ENCODE measurements at places on chromosomes 3 and 15.
A peak's percentile ranks its signal among the peaks of the same experiment; 100 is the strongest.

DNA sequence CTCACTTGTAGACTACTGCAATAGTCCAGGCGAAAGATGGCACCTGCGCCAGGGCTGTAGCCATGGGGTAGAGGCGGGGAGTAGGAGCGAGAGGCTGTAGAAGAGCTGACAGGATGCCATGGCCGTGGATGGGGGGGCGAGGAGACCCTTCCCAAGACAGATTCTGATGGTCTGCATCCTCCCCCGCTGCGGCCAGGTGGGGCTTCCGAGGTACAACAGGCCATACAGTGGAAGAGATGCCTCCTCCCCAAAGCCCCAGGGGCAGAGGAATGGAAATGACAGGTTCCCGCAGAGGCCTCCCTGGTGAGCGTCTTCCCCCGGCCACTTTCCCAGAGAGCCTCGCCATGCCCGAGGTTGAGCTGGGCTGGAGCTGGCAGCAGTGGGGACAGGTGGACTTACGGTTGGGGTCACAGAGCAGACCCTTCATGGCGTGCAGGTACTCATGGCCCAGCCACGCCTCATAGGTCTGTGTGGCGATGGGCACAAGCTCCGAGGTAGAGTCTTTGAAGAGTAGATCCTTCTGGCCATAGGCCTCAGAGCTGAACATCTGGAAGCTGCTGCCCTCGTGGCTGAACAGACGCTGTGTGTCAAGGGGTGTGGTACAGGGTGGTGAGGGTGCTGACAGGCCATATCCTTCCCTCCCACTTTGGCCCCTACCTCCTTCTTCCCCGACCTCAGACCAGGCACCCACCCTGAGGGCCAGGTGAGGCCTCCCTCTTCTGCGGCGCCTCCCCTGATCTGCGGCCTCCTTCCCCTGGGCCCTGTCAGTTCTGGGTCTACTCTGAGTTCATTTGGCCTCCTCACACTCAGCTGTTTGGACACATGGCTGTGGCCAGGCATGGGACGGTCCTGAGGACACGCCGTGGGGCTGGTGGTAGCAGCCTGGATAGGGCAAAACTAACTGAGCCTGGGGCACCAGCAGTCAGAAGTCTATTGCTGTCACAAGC is 13.6 kb downstream of the MELTF start:
- DNase-seq = no peak

GRCh38 chr3:16069149-16069922 is 105.1 kb upstream of the GALNT15 start:
- DNase-seq = peak; percentile 95

DNA sequence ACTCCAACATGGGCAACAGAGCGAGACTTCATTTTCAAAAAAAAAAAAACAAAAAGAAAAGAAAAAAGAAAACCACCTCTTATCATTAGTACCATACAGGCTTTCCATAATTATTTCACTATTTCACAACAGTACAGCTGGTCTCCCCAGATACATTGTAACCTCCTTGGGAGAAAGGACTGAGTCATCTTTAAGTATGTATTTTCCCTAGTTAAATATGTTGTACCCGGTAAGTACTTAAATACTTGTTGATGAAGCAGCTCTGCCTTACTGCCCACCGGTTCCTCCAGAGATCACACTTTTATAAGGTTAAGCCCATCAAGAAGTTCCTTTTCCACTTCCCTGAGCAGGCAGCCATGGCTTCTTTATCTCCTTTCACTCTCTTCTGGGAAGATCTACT is 789.5 kb upstream of the CFAP20DC start:
- DNase-seq = peak; percentile 56

DNA sequence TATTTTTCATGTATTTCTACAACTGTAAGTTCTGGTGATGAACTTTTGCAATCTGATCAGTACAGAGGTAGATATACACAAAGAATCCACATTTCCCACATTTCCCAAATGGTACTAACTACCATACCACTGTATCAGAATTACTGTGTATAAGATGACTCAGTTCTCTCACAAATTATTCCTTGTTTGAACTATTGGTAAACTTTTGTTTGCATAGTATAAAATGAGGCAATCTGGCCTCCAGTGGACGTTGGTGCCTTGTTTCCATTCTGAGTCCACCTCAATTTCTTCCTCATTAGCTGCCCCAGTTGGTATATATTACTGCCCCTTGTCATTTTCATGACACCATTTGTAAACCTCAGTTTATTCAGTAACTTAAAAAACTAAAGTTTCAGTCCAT is 38.5 kb downstream of the SPTSSB start:
- DNase-seq = no peak

- DNase-seq = no peak
These were observed 824.2 kb downstream of the NSUN3 start for GRCh38 chr3:94887065-94887464.

GRCh38 chr15:79673416-79674123 is 223.2 kb downstream of the MTHFS start:
- DNase-seq = no peak

GRCh38 chr3:4889896-4890295 is 89.3 kb upstream of the BHLHE40 start:
- DNase-seq = no peak

DNA sequence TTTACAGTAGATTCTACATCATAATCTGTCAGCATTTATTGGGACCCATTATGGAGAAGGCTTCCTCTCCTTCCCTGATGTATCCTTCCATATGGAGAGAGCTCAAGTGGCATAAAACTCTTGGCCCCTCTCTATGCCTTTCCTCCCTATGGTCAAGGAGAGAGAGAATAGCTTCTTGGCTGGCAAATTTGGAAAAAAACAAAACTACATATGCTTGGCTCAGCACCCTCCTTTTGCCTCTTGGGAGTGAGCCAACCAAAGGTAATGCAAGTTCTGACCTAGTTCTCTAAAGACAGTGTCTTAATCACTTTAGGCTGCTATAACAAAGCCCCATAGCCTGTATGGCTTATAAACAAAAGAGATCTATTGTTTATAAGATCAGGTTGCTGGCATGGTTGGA is 37.5 kb downstream of the C3orf70 start:
- DNase-seq = no peak

GRCh38 chr3:111210866-111211564 is 139.4 kb downstream of the NECTIN3 start:
- DNase-seq = peak; percentile 11

DNA sequence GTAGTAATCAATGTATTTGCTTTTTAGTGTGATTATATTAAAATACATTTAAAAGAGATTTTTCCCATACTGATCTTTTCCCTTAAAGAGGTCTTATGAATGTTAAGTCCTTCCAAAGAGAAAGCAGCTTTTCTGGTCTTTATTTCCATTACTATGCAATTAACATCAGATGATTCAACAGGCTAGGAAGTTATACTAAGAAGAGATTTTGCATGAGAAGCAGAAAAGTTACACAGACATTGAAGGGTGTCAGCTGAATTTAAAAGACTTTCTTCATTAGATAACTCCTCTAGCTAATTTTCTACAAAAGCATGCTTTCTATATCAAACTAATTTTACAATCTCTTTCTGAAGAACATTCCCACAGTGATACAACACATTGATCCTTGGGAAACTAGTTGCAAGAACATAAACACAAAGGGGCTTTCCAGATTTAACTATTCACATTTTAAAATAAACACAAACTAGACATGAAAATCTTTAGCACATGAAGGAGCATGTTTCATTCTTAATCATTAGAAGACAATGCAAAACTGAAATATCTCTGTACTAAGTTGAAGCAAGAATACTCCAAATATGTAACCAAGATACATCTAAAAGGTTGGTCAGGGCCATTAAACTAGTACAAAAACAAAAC is 965.8 kb downstream of the ROBO1 start:
- no peak for DNase-seq

GRCh38 chr3:33218446-33219174 is at the start of gene SUSD5:
Gene SUSD5, minus strand, starts transcription at chr3:33218810. Its CDS starts 13 bp downstream, at chr3:33218797.
- DNase-seq = peak; percentile 58

GRCh38 chr15:72604794-72605193 is 49.7 kb upstream of the GOLGA6B start:
- no peak for DNase-seq

DNA sequence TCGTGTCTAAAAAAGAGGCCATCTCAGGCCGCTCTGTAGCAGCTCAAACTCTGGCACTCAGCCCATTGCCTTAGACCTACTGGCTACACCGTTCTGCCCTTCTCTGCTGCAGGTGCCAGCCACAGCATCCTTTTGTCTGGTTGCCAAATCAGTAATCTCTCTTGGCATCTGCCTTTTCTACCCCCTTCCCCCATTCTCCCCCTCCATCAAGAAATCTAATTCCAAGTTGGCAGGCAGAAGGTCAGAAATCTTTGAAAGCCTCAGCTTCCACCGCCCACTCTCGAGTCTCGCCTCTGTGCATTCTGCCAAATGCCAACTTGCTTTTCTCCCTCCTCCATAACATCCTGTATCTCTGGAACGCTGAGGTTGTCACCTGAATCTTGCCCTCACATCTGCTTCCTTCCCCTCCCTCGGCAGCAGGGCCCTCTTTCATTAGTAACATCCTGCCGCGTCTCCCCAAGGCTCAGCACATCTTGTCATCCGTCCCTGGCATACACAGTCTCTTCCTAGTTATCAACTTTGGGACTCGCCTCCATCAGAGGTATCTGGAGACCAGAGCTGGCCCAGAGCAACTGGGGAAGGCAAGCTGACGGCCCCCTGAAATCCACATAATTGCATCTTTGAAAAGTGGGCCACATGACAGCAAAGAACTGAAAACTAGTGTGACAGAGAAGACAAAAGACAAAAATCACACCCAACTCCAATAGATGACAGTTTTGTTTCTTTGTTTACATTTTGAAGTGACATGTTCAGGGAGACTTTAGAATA is 312.0 kb upstream of the CCDC54 start:
- peak; percentile 26 for DNase-seq

- no peak for DNase-seq
These were observed 10.4 kb upstream of the FBXL22 start for GRCh38 chr15:63586790-63587189.

DNA sequence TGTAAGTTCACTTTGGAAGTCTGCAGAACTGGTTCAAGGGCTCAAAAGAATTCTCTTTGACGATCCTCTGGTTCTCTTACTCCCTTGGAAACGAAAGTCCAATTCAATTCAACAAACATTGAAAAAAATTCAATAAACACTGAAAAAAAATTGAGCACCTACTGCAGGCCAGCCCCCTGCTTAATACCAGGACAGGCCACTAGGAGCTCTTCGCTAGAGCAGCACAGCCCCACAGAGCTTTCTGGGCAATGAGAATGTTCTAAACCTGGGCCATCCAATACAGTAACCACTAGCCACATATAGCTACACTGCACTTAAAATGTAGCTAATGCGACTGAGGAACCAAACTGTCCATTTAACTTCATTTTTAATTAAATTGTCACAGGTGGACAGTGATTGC is 50.4 kb upstream of the DCLK3 start:
- DNase-seq = no peak

DNA sequence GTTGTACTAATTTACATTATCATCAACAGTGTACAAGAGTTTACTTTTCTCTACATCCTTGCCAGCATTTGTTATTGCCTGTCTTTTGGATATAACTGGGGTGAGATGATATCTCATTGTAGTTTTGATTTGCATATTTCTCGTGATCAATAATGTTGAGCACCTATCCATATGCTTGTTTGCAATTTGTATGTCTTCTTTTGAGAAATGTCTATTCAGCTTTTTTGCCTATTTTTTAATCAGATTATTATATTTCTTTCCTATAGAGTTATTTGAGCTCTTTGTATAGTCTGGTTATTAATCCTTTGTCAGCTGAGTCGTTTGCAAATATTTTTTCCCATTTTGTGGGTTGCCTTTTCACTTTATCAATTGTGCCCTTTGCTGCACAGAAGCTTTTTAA is 540.8 kb upstream of the SGO1 start:
- DNase-seq = no peak

DNA sequence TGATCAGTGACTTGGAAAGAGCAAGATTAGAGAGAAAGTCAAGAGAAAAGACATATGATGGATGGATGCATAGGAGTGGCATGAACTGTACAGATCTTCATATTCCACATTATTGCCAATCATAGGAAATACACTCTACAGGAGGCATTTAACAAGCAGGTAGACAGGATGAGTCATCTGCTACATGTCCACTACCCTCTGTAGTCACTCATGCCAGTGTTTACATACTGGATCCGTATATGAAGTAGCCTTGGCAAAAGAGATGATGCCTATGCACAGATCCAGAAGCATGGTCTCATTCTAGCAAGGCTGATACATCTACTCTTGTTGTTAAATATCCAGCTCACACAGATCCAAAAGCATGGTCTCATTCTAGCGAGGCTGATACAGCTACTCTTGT is 632.1 kb downstream of the ROBO2 start:
- DNase-seq = no peak

DNA sequence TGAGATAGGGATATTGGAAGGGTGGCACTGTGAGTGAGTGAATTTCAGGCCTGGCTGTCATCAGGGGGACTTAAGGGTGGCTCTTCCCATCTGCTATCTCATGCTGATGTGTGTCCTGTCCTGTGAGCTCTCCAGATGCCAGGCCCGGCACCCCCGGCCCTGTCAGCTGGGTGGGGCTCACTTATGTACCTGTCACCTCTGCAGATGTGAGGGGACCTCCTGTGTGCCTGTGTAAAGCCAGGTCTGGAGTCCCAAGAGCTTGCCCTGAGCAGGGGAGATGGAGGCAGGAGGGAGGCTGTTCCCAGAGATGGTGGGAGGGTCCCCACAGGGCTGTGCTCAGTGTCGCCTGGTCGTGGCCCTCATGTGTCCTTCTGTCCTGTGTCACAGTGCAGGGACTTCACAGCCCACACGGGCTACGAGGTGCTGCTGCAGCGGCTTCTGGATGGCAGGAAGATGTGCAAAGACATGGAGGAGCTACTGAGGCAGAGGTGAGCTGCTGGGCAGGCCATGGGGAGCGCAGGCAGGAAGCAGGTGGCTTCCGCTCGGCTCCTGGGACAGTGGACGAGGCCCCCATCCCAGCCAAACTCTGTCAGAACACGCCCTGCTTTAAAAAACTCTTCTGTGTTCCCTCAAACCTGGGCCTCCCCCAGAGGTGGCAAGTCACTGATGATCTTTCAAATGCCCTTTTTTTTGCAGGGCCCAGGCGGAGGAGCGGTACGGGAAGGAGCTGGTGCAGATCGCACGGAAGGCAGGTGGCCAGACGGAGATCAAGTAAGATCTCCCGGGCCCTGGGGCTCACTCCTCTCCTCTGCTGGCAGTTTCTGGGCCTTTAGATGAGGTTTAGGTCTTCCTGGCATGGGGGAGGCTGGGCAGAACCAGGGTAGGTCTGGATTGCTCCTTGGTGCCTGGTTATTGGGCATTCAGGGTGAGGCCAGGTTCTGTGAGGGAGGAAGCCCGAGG is 23.1 kb downstream of the PSTPIP1 start:
- no peak for DNase-seq

GRCh38 chr3:51722362-51722761 is 15.5 kb downstream of the GRM2 start:
- no peak for DNase-seq
